ENCODE measurements at places on chromosomes 6 and 20.
A peak's percentile ranks its signal among the peaks of the same experiment; 100 is the strongest.

- DNase-seq: no peak
These were observed 1.5 kb upstream of the EBF4 start for GRCh38 chr20:2691127-2691526.

GRCh38 chr6:13513626-13514502 lies 26.5 kb upstream of the GFOD1 start:
- peak; percentile 57 for DNase-seq

DNA sequence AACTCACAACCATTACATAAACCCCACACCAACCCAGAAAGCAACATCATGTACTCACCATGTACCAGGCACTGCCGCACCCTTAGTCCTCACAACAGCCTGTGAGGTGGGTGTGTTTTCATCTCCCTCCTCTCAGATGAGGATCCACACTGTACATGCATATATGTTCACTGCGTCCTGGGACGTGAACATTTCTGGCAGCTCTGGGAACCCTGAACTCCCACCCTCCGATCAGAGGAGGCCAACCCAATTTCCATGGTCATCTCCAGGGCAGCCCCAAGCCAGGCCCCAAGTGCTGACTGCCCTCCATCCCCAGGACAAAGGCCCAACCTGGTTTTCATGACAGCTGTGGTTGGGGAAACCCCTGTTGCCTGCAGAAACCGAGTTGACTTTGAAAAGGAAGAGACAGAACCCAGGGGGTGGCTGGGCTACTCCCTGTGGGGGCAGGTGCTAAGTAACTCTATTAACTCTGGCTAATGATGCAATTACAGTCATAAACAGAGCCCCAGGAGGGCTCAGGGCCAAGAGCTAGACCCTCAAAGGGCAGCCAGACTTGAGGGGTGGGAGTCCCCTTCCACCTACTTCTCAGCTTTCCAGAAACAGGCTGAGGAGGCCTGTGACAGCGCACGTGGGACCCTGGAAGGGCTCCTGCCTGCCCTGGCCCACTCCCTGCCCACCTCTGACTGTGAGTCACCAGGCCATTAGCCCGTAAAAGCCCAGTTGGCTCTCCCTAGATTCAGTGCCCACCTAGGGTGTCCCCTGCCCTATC lies 2.6 kb downstream of the TFEB start:
- peak; percentile 55 for DNase-seq

DNA sequence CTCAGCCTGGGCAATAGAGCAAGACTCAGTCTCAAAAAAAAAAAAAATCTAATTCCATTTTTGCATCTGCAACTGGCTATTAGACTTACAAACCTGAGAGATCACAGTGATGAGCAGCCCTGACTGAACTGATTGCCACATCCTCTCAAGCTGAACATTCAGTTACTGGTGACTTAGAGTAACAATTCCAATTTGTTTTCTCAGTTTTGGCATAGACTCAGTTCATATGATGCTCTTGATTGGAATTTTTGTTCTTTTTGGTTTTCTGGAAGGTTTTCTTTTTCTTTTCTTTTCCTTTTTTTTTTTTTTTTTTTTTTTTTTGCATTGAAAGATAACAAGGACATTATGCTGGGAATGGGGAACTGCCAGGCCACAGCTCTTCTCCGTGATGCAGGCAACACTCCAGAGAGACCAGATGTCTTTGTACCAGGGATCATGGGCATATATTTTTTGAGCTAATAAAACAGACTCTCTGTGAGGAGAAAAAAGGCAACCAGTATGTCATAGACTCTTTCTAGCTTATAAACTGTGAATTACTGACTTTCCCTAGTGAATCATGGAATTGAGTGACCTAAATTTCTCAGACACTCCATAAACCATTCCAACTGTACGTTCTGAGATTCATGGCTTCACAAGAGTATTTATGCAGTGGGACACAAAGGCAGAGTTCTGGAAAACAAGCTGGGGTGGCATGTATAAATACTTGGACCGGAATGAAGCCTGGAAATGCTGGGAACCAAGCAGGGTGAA lies 86.0 kb upstream of the SLC2A12 start:
- DNase-seq: no peak

GRCh38 chr6:5314191-5314865 lies 53.0 kb downstream of the FARS2 start:
- DNase-seq: no peak

- peak; percentile 31 for DNase-seq
These were observed 110.0 kb downstream of the PPP1R14C start for GRCh38 chr6:150252714-150253444.

DNA sequence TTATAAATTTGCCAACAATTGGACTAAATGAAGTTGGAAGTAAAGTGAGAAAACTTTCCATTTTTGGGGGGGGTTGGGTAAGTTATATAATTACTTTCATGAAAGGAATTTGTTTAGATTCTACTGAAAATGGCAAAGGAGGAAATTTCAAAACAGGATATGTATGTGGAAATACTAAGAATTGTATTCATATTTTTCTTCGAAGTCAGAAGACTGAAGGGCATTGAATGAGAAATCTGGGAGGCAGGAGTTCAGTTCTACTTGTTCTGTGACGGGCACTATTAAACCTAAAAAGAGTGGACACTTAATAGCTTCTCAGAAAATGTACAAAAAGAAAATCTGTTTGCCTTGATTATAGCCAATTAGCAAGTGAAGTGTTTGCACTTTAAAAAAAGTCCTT lies 114.7 kb downstream of the PRIM2 start:
- peak; percentile 46 for DNase-seq

GRCh38 chr20:44693627-44694026 lies 21.5 kb upstream of the CCN5 start:
- DNase-seq: no peak

DNA sequence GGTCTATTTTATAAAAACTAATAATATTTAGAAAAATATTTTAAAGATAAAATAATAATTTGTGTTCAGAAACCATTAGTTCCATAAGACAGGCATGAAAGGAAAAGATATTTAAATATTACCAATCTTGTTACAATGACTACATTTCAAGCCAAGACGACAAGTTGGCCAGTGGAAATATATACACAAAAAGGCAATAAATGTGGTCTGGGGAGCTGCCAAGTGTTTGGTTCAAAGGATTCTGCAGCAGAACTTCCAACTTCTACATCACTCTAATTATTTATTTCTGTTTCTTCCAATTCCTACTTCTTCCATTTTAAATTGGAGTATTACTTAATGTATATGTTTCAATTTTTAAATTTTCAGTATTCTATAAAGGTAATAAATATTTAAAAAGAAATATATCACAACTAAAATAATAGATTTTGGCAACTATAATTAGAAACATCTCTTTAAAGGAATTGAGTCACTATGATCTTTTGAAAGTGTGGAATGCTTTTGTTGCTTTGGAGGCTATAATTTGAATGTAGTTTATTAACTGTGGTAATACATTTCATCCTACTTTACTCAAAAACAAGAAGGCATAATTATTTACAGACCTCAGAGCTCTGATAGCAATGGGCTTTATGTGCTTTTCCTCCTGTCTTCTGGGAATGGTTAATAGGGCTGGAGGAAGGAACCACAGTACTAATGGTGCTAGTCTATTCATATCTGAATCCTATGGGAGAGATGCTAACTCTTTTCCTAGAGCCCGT lies 129.7 kb upstream of the FAM184A start:
- peak; percentile 42 for DNase-seq

DNA sequence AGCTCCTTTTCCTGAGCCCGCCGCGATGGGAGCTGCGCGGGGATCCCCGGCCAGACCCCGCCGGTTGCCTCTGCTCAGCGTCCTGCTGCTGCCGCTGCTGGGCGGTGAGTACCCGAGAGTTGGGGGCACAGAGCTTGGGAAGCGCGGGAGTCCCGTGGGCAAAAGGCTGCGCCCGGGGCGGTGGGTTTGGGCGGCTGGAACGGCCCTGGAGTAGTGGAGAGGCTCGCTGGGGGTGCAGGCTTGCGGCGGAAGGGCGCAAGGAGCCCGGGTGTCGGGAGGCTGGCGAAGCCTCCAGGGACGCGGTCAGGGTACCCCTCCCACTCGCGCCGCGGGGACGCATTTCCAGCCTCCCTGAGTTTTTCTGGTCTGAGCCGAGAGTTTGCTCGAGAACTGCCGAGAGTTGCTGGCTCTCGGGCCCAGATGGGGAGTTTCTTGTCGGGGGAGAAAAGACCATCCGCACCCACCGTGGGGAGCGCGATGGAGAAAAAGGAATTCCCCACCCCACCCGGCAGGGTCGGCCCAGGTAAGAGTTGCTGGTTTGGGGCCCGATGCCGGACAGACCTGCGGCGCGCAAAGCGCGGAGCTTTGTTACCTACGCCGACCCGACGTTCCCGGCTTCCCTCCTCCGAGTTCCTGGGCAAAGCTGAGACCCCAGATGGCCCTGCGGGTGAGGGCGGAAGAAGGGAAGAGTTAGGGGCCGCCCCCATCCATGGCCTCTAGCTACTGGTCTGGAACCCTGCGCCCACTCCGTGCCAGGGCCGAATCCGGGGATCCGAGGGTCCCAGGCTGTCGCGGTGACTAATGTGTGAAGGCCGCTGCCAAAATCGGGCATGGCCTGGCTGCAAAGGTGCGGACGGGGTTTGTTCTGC lies 584 bp downstream of the PTK7 start:
- peak; percentile 68 for DNase-seq

DNA sequence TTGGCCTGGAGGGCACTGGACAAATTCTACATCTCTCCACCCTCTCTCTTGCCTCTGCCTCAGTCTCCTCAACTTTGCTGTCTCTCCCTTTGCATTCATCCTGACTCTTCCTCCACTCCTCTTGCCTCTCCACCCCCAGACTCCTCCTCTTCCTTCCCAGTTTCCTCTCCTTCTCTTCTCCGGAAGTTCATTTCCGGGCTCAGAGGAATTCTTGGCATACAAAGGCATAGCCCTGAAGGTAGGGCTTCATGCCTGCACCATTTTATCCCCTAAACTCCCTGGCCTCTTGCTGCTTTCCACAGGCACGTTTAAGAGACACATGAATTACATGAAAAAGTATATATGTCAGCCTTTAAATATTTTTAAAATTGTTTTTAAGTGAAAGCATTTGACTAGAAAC lies 10.6 kb downstream of the BFSP1 start:
- DNase-seq: peak; percentile 36

DNA sequence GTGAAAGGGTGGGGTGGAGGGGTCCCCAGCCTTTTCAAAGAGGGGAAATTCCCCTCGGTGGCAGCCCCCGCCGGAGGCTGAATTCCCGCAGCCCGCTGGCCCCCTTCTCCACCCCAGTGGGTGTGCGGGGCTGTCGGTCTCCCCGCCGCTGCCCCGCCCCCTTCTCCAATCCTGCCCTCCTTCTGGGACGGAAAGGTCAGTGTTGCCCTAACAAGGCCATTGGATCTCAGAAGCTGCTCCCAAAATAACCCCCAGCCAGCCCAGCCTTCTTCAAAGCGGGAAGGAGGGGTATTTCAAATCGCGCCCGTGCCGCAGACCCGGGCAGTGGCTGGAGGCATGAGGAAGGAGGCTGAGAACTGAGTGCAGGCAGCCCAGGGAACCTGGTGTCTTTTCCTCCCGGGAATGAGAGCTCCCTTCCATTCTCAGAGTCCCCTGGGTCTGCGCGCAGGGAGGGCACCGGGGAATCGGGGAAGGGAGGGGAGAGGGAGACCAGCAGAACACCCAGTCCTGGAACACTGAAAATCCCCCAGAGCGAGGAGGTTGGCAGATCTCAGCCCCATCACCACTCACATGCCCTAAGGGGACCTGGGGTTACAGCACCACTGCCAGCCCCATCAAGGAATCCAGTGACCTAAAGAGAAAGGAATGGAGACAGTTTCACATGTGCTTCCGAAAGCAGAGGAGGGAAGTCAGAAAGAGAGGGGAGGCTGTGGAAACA lies at the start of gene JPH2:
TSS of gene JPH2 (minus strand) at position 135 of the 718 bp plus-strand sequence. CDS start 483 bp downstream, outside the sequence.
- peak; percentile 100 for DNase-seq

GRCh38 chr6:9103876-9104521 lies 668.7 kb upstream of the SLC35B3 start:
- DNase-seq: no peak
